Inflammatory macrophage treated with lipopolysaccharide for 1 hour (primary cell): ENCODE measurements at places on chromosomes 2 and 18.
A peak's percentile ranks its signal among the peaks of the same experiment; 100 is the strongest.

DNA sequence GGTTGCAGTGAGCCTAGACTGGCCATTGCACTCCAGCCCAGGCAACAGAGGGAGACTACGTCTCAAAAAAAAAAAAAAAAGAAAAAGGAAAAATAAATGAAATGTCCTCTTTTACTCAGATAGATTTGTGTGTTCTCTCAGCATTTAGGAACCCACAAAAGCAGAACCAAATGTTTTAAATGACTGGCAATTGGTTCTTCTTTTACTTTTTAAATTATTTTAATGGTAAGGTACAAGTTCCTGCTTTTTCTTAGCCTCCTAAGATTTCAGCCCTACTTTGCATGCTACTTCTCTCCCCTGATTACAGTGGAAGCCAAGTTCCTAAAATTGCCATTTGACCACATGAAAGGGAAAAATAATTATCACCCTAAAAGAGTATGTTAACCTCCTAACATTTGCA, 23.5 kb downstream of the SRSF7 start:
- DNase-seq, result no peak

- DNase-seq, result peak; percentile 11
These were observed 233.7 kb downstream of the METTL4 start for GRCh38 chr18:2337552-2338141.

DNA sequence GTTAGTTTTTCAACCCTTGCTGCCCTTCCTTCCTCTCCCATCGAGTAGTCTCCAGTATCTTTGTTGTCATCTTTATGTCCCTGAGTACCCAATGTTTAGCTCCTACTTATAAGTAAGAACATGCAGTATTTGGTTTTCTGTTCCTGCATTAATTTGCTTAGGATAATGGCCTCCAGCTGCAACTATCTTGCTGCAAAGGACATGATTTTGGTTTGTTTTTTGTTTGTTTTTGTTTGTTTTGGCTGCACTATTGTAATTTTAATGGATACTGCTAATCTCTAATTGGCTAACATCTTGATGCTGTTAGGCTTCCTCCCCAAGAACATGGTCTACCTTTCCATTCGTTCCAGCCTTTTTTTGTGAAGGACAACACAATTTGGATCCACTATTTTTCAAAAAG, 31.2 kb upstream of the HNRNPLL start:
- no peak for DNase-seq

- no peak for DNase-seq
These were observed 4.2 kb downstream of the TMEM177 start for GRCh38 chr2:119683074-119683712.

DNA sequence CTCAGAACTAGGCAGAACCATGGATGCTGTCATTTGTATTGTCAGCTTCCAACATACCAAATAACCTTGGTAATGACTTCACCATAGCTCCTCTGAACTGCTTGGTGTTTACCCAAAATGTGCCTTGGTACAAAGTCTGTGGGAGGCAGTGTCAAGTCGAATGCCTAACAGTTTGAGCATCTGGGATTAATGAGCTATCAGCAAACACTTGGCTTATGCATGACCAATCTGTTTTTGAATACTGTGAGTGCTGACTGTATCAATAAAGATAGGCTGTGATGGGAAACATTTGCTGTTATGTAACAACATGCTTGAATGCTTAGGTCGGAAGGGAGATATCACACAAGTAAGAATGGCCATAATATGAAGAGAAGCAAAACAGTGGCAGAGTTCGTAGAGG, 455.4 kb downstream of the CMPK2 start:
- no peak for DNase-seq

- no peak for DNase-seq
These were observed 52.0 kb downstream of the GYPC start for GRCh38 chr2:126707941-126708340.

- DNase-seq, result no peak
These were observed 201.2 kb downstream of the SUCLG1 start for GRCh38 chr2:84257831-84258230.

DNA sequence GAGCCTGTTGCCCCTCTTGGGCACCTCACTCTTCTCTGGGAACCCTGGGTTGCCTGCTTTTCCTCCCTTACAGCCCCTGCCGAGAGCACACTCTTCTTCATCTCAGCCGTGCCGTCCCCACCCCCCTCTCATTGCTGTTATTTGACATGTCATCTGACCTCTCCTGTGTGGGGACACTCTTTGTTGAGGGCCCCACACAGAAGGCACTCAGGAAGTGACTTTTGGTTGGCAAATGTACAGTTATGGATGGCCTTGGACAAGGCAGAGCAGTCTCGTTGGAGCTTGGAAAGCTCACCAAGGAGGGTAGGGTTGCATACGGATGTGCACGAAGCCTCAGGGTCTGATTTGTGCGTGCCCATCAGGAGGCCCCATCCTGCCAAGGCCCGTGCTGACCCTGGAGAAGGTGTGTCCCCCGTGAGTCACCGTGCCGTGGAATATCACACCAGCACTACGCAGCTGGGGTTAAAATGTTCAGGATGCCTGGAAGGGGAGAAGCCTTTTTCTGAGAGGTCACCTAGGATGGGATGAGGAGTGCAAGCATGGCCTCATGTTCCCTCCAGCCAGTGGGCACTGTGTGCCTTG, 93.9 kb downstream of the CTIF start:
- DNase-seq, result no peak

- DNase-seq, result no peak
These were observed 68.5 kb upstream of the WDR75 start for GRCh38 chr2:189372688-189373257.

- no peak for DNase-seq
These were observed 50.8 kb downstream of the EDAR start for GRCh38 chr2:108938077-108938710.

DNA sequence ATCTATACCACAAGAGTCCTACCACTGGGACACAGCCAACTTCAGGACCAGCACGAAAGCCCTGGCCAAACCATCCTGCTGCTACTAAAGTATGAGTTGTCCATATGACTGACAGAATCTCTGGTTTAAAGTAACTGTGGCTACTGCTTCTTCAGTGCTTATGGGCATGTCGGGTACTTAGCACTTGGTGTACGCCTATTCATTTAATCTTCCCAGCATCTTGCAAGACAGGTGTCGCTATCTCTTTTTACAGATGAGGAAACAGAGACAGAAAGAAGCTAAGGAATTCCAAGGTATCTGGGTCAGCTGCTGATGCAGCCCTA, 203.4 kb upstream of the ID2 start:
- no peak for DNase-seq
